ENCODE measurements at places on chromosomes 3 and 15.

DNA sequence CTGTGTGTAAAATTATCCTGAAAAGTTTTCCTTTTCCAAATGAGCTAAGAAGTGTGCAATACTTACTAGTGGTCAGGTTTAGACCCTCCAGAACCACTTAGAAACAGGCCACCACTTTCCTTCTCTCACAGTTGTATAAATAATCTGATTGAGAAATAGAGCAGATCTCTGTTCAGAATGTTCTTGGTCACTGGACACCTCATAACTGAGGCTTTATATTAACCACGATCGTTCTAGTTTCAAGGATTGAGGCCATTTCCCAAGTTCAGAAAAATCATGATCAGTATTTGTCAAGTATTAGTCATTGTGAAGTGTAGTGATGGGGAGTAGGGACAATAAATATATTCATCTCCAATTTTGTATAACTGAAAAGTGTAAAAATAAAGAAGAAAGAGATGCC lies 1.0 kb upstream of the MAP3K13 start:
- no peak for DNase-seq

DNA sequence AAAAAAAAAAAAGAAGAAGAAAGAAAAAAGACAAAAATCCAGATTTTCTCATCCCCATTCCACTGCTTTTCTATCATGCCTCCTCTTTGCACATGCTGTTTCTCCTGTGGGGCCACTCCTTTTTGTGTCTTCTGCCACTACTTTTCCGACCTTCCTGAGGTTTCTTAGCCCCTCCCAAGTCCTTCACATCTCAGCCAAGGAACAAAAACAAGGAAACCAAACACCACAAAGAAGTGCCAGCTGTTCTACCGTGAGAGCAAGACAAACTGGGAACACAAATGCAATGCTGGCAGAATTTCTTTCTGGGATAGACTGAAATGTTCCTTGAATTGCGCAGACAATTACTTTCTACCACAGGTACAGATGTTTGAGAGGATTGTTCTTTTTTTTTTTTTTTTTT lies 83.2 kb downstream of the MB21D2 start:
- no peak for DNase-seq

GRCh38 chr3:69079269-69080159 lies 651 bp downstream of the UBA3 start:
- no peak for DNase-seq

DNA sequence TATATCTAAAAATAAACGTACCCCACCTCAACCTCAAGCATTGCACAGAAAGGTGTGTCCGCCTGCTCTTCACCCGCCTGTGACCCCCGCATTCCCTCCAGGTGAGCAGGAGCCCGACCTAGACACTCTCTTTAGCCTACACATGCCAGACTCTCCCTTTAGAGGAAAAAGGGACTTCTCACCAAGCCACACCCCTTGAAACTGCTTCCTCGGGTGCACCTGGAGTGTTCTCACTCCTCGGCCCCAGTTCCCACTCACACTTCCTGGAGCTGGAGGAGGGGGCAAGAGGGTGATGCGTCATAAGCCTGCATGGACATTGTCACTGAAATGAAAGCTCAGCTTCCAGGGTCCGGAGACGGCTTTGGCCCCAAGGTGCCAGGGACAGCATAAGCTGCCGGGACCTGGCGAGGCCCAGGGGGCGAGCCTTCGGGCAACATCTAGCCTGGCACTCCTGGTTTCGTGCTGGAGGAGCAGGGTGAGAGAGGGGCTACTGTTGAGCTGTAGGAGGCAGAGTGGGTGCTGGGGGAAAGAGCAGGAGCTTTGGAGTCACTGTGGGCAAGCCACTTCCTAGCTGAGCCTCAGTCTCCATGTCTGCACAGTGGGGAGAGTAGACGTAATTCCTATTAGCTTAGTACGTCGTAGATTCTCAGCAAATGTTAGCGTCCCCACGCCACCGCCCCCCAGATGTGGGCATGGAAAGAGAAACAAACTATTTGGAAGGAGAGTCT lies 9.8 kb upstream of the MUC4 start:
- no peak for DNase-seq

- no peak for DNase-seq
Measured at GRCh38 chr15:44780608-44781007, 44.3 kb downstream of the TRIM69 start.

GRCh38 chr3:118447339-118447738 lies 587.3 kb downstream of the IGSF11 start:
- DNase-seq, result no peak

GRCh38 chr15:75203908-75204263 lies 2.2 kb downstream of the C15orf39 start:
- DNase-seq, result no peak

DNA sequence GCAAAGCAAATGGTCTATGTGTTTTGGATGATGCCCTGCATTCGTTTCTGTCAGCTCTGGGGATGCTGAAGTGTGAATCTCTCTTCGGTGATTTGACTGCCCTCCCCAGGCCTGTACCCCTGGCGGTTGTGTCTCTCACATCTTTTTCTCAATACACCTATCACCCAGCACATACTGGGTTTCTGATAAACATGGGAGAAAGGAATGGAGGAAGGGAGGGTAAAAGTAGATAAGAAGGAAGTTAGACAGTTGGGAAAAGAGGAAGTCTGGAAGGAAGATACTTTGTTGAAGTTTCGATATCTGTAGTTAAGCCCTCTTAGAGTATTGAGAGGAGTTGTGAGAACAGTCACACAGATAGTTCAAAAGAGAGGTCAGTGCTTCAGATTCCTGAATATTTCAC lies 35.8 kb upstream of the LRTM1 start:
- no peak for DNase-seq

DNA sequence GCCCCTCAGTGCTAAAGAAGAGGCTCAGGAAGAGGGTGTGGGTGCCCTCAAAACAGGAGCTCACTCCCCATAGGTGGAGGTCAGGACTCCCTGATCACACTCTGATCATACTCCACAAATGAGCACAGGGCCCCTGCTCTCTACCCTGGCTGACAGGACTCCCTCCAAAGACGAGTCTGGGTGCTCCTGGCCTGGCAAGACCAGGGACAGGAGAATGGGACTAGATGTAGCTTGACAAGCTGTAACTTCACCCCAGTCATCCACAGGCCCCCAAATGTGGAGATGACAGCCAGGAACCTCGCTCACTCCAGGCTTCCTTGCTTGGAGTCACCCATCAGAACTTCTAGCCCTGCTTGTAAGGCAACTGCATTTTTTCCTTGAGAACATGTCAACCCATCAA lies 11.1 kb downstream of the SCN5A start:
- DNase-seq, result no peak

- DNase-seq, result no peak
Measured at GRCh38 chr15:98085003-98085639, 124.6 kb downstream of the ARRDC4 start.

DNA sequence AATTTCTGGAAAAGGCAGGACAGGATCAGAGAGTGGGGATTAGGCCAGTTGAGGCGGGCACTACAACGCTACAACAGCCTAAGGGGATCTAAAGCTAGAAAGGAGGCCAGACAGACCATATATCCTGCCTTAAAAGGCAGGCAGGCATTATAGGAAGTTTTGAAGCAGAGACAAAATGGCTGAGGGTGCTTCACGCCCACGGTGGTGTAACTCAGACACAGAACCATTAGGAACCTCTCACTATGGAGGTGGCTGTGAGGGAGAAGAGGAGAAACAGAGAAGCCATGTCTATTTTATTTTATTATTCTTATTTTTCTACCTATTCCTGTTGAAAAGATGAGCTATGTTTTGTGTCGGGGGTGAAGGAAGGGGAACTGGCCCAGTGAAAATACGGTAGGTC lies 2.1 kb upstream of the USP4 start:
- no peak for DNase-seq
